ENCODE measurements at places on chromosomes 3 and 15.
A peak's percentile ranks its signal among the peaks of the same experiment; 100 is the strongest.

GRCh38 chr3:31265646-31266428 lies 266.9 kb upstream of the STT3B start:
- ATAC-seq: peak; percentile 39

DNA sequence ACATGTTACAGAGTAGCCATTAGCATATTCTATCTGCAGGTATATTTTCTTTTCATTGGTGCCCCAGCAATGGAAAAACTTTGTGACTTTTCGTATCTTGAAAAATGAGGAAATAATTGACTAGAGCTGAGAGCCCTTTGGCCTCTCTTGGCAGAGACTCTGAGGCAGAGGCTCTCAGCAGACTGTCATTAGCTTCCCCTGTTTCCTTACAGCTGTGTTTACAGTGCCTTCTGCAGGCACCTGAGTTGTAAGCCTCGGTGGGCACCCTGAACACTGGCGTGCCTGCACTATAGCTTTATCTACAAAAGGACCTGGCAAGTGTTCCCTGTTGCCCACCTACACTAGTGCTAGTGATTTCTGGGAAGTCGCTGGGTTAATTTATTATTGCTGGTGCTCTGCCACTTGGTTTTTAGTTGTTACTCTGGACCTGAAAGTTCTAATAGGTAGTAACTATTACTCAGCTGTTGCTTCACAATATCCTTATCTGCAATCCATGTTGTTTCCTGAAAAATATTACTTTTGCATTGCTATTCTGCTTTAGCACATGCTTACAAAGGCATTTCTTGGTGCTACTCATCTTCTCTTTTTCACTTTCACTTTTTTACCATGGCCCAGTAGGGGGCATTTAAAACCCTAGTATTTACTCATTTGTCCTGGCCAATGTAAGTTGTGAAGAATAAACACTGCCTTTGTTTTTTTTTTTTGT lies 7.8 kb upstream of the GPR171 start:
- ATAC-seq: peak; percentile 31

GRCh38 chr15:38714309-38715072 lies 149.9 kb upstream of the RASGRP1 start:
- peak; percentile 41 for ATAC-seq

DNA sequence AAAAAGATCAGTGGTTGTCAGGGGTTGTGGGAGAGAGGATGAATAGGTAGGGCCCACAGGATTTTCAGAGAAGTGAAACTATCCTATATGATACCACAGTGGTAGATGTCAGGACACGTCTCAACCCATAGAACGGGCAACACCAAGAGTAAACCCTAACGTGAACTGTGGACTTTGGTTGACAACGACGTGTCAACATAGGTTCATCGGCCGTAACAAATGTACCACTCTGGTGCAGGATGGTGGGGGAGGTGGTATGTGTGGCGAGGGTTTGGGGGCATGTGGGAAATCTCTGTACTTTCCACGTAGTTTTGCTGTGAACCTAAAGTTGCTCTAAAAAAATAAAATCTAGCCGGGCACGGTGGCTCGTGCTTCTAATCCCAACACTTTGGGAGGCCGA lies 13.0 kb upstream of the PIGZ start:
- ATAC-seq: no peak

GRCh38 chr3:71185733-71186455 lies 397.6 kb downstream of the FOXP1 start:
- no peak for ATAC-seq
